ENCODE measurements at places on chromosomes 4 and X.

DNA sequence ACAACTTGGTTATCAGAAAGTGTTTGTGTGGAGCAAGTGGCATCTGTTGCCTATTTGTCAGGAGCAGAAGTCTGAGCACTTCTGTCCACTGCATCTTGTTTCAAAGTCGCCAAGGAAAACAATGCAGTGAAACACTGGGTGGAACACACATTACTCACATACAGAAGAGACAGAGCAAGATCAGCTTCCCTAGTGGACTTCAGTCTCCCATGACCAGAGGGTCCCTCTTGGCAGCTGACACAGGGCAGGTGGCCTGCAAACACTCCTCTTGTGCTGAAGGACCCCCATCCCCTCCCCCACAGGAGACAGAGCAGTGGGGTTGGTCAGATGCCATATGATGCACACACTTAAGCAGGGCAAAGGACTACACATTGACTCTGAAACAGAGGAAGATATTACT is 3.6 kb upstream of the BBS12 start:
- DNase-seq, result no peak

DNA sequence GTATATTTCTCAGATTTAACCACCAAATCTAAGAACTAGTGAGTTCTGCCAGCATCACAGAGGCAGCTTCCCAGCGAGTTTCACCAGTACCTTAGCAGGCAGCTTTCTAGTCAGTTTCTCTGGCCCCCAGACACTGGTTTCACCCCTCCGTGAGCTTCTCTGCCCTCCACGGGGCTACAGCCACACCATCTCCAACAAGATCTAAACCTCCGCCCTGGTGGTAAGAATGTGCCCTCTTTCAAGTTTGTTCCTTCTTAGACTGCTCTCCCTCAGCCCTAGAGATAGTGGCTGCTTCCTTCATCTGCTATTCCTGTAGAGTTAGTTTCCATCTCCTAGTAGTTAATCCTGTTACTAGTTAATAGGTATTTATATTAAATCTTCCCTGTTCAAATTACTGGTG is 60.5 kb upstream of the TAB3 start:
- no peak for DNase-seq

GRCh38 chrX:118824173-118824730 is 628 bp downstream of the ZCCHC12 start:
- DNase-seq, result no peak

DNA sequence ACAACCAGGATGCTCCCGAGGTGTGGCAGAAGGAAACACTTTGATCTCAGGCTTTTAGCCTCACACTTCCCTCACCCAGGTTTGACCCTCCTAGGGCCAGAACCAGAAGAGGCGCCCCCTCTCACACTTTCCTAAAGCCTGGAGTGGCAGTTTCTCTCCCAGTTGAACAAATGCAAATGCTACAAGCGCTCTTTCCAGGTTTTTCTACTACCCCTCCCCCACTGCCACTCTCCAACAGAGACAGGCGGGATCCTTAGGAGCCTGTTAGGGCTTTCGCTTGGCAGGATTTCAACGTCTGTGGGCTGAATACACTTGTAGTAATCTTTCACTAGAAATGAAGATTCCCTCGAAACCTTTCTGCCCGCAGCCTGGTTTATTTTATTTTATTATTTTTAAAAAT is 2.4 kb downstream of the TSC22D3 start:
- DNase-seq, result no peak

- DNase-seq, result no peak
Observed at GRCh38 chr4:22440999-22441398, 74.9 kb downstream of the ADGRA3 start.

- DNase-seq, result no peak
Observed at GRCh38 chr4:6769233-6769988, 13.1 kb upstream of the KIAA0232 start.

DNA sequence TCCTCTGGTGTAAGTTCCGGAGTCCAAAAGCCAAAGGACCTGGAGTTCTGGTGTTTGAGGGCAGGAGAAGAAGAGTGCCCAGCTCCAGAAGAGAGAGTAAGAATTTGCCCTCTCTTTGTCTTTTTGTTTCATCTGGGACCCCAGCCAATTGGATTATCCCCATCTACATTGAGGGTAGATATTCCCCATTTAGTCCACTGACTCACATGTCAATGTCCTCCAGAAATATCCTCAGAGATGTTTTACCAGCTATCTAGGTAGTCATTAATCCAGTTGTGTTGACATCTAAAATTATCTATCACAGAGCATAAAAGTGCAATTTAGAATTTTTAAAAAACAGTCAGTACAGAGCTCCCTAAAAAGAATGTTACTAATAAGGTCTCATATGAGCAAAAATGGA is 132.9 kb upstream of the TMEM47 start:
- DNase-seq, result no peak

All from stimulated activated CD8-positive, alpha-beta memory T cell treated with anti-CD3 and anti-CD28 coated beads, Interleukin-4, amount 100 ng/mL, for 4 hours (primary cell).